Naive thymus-derived CD4-positive, alpha-beta T cell (primary cell): ENCODE measurements at places on chromosomes 7 and 10. TPM values are rescaled to one million over a fixed set of nuclear protein-coding genes. Genes with fewer than 3 reads are reported as not detected.

GRCh38 chr7:93150200-93150835, 2.1 kb upstream of the SAMD9L start:
- no peak for DNase-seq

DNA sequence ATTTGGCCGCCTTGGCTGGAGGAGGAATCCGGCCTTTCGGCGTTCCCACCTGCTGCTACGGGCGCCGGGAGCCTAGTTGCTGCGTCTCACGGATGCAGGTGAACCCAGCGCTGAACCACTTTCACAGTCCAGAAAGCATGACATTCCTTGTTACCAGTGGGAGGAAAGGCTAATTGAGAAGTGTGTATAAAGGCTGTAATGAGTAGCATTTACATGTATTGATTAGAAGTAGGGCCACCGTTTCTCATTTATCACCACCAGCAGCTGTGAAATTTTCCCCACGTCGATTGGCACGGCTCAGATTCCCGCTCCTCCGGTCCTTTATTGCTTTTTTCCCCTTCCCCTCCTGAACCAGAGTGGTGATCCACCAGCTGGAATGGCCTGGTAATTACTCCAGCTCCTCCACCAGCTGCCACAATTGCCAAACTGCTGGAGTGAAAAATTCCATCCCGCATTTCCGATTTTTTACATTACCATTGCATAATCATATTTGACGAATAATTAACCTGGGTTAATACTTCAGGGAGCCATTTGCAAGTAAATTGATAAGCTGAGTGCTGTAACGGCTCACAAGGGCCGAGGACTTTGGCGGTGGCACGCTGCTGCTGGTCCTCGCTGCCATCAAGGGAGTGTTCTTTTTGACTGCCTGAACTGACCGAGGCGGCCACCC, 153.3 kb downstream of the POU6F2 start:
- DNase-seq: no peak

DNA sequence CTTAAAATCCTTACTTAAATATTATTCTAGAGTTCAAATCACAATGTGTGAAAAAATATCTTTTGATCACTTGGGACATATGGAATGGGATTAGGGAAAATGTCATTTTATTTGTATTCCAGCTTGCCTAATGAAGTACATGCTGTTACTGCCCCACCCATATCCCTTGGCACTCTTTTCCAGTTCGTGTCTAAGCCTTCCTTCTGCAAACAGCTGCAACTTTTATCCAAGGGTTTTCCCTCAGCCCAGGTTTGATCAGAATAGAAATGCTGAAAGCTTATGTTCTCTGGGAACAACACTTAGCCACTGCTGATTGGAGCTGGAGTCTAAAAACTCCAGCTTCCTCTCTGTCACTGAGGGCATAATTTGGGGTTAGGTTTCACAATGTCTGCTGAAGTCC, 214.1 kb upstream of the FAM3C start:
- DNase-seq: no peak

DNA sequence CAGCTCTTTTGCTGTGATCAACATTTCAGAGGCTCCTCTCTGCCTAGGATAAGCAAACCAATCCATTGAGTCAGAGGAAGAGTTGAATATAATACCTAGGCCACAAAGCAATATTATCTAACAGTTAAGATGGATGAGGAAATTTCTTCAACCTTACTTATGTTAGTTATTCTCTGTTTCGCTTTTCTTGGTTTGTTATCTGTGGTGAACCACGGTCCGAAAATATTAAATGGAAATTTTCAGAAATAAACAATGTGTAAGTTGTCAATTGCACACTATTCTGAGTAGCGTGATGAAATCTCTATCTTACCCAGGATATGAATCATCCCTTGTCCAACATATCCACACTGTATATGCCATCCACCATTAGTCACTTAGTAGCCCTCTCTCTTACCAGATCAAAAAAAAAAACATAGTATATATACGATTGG, 1.5 kb upstream of the HTR7 start:
- no peak for DNase-seq

Gene TMEM178B
- polyA plus RNA-seq: not detected

Gene ADRA2A
- not detected for polyA plus RNA-seq

Gene FAM237B
- not detected for polyA plus RNA-seq

Gene INSIG1
- polyA plus RNA-seq: 33.2 TPM

Gene GATA3
- polyA plus RNA-seq: 30.9 TPM
